Caco-2 (cell line): ENCODE measurements at places on chromosomes 12 and 14.

- no peak for DNase-seq
Measured at GRCh38 chr12:21695986-21696385, 38.3 kb upstream of the LDHB start.

DNA sequence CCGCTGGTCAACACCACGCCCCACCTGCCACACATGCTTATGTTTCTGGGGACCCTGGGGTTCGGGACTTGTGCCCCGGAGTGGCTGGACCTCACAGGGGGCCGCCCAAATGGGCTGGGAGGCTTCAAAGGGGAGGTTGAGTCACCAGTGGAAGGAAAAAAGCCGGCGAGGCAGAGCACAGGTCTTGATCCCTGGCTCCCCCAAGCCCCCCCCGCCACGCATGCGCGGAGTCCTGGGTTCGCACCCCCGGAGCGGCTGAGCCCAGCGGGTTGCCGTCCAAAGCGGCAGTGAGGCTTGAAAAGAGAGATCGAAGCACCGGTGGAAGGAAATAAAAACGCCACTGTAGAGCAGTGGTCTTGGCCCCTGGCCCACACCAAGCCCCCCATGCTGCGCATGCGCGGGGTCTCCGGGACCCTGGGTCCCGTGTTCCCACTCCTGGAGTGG, 313.5 kb downstream of the ALG10 start:
- DNase-seq: peak; percentile 36

GRCh38 chr14:20469890-20470602, 840 bp downstream of the PNP start:
- peak; percentile 42 for DNase-seq

DNA sequence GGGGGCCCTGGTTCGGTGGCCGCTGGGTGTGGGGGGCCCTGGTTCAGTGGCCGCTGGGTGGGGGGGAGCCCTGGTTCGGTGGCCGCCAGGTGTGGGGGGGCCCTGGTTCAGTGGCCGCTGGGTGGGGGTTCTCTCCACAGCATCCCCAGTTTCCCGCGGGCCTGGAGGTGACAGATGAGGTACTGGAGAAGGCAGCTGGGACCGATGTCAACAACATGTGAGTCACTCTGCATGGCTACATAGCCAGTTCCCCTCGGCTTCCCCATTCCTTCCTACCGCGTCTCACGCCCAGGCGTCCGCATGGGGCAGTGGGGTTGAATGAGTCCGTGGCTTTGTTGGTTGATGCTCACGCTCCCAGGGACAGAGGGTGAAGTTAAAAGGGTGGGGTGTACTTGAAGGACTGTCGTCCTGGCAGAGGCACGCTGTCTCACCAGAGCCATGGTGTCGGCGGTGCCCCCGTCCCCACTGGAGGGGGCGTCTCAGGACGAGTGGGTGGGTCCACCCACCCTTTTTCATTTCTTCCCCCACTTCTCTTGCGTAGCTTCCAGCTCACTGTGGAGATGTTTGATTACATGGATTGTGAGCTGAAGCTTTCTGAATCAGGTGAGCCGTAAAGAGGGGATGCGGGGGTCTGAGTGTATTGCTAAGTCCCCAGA, 15.6 kb downstream of the HIP1R start:
- no peak for DNase-seq

- no peak for DNase-seq
Measured at GRCh38 chr14:36588788-36589187, 6.4 kb upstream of the NKX2-8 start.

DNA sequence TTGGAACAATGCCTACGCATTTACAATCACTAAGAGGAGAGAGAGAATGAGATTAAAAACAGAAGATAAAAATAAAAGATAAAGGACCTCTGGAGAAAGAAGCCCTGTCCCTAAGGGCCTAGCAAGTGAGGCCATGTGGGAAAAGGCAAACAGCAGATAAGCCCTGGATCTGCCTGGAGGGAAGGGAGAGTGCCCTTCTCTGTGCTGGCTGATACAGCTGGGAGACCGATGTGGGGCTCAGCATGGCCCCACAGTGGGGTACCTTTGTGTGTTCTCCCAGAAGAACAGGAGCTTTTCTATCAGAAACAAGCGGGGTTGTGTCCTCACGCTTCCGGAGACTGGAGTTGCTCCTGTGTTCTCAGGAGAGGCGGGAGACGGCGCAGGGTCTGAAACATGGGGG, 59.9 kb downstream of the TMCC3 start:
- no peak for DNase-seq
